ENCODE measurements at places on chromosomes 2 and 18.

DNA sequence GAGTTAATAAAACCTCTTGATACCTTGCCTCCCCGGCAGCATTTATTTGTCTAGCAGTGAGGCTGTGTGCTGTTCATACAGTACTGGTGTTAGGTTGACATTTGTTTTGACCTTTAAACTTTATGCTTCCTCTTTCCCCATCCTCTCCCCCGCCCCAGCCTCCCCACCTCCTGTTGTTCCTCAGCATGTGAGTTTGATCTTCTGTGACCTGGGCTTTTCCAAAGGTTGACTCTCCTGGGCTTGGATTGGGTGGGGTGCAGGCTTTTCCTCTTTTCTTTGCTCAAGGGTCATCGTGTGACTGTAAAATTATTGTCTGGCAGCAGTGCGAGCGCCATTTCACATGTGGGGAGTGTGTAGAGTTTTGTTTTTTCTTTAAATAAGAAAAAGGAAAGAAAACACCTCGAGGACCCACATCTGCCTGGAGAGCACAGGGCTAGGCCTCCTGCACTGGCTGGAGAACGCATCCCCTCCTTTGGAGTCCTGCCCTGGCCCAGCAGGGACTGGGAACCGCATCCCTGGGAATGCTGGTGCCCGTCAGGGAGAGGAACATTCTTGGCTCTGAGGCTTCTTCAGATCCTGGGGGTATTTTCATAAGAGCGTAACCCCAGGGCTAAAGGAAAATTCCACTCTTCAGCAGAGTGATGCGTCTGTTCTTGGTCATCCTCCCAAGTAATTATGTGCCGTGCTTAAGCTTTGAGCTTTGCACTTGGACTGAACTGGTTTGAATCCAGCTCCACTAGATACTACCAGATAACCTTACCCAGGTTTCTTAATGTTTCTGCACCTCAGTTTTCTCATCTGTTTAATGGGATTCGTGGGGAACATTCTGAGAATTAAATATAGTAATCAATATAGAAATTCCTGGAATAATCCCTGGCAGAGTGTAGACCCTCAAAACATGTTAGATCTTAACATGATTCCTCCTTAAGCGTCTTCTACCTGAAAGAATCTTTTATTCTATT, 91.5 kb downstream of the SETBP1 start:
- DNase-seq = no peak

DNA sequence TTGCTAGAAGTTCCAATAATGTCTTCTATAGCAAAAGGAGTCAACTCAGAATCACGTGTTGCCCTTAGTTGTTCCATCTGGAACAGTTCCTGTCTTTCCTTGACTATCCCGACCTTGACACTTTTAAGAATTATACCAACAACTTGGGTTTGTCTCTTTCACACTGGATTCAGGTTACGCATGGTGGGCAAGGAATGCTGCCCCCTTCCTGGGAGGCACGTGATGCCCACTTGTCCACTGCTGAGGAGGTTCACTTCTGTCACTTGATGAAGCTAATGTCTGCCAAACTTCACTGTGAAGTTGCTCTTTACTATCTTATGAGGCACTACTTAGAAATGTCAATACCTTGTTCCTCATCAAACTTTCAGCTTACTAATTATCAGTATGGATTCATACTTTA, 5.3 kb downstream of the COX5B start:
- DNase-seq = no peak

DNA sequence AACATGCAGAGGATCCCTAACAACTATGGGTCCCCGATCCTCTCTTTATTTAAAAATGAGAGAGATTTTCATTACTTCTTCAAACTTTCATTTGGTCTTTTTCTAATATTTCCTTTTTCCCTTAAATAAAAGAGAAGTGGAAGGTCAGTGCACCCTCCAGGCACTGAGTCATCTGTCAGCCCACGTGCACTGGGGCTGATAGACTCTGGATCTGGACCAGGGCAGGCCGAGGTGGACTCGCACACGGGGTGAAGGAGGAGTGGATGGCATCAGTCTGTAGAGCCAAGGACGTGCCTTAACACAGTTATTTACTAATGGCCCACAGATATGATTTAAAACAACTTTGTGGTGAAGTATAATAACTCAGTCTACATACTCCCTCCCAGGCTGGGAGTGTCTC, 214.4 kb upstream of the TMEM200C start:
- no peak for DNase-seq

DNA sequence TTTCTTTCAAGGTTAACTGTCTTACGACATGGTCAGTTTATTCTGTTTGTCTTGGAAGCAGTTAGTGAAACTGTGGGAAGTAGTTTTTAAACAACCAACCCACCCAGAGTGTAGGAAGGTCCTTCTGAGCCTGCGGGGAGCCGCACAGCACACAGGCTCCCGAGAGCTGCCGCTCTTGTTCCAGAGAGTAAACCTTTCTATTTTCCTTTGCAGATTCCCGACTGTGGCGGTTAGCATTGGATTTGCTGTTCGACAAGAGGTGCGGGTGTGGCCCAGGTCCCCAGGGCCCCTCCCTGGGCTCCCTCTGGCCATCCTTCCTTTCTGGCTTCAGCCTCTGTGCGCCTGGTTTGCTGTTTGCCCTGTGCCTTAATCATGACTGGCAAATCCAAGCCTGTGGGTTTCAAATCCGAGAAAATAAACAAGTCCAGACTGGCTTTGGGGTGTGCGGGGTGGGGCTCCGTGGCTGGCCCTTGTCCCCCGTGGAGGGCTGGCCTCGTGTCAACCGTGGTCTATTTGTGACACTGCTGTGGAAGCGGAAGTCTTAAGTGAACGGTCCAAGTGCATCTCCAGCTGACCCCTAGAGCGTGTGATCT, 30.7 kb downstream of the IMPA2 start:
- no peak for DNase-seq

DNA sequence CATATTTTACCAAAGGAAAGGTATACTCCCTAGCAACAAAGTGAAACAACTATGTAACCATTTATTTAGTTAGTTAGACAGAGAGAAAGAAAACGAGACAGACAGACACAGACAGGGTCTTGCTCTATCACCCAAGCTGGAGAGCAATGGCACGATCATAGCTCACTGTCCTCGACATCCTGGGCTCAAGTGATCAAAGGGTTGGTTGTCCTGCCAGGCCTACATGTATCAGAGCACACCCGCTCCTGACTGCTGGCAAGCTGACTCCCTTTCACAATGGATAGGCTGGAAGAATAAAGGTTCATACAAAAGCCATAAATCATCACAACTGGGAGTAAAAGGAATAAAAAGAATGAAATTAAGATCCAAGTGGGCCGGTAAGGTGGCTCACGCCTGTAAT, 53.5 kb downstream of the ATL2 start:
- DNase-seq = no peak

DNA sequence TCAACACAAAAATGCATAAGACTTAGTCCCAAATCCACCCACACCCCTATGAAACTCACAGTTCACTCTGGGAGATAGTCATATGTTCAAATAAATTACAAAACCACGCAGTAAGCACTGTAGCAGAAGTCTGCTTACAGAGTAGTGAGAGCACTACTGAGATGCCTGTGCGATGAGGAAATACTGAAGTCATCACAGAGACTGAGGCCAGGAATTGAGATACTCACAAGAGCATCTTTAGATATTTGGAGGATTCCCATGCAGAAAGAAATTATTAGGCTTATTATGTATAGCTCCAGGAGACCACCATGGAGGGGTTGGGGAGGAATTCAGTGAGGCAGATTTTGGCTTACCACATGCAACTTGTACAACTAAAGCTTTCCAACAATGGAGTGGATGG, 82.3 kb downstream of the ANTXR1 start:
- DNase-seq = no peak

DNA sequence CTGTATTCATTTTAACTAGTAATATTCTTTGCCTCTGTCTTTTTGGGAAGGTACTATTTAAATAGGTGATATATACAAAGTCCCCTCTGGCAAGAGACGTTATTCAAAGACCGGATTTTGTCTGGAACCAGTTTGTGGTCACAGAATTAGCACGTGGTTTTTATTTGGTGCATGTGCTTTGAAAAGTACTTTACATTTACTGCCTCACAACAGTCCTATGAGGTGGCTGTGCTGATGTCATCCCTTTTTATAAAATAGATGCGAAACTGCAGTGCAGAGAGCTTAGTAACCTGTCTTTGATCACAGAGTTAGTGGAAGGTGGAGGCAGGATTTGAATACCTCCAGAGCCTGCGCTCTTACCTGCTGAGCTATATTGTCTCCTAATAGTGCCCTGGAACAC, 4.0 kb downstream of the LPIN1 start:
- no peak for DNase-seq

- no peak for DNase-seq
Observed at GRCh38 chr2:185689906-185690539, 48.6 kb upstream of the FSIP2 start.

DNA sequence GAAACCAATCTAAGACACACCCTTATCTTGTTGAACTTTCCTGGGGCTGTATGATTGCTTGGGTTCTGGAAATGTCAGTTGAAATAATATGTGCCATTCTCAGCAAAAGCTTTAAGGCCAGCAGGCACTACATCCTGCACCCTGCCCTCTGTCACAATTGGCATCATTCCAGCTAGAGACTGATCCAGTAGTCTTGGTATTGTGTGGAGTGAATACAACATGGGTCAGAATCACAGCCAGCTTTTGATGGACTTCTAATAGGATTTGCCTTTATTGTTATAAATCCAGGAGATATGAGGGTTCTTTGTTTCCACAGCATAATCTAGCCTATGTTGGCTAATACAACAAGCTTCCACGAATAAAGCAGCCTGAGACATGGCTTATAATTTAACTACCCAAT, 617.0 kb upstream of the CDH2 start:
- DNase-seq = no peak

DNA sequence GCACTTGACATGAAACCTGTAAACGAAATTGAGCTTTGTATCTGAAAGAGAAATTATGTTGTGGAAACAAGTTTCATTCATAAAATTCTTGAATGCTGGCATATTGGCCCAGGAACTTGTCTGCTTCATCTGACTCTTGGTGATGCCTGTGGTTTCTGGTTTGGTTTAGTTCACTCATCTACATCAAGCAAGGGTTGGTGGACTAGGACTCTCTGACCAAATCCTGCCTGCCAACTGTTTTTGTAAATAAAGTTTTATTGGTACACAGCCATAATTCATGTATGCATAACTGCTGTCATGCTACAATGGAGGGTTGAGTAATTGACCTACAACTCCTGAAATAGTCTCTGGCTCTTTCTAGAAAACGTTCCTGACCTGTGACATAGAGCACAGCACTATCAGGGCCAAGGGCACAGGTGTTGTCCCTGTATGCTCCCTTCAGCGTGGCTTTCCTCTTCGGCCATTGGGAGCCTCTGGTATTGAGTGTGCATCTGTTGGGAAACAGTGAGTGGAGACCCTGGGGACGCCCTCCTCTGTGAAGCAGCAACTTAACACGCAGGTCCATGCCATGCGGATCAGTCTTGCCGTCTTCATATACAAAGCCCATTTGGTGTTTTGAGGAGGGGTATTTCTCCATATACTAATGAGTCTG, 226.3 kb downstream of the SH3RF3 start:
- DNase-seq = no peak

- no peak for DNase-seq
Observed at GRCh38 chr2:149579972-149580882, 7.3 kb downstream of the MMADHC start.

- no peak for DNase-seq
Observed at GRCh38 chr2:3465844-3466481, 53.4 kb downstream of the ADI1 start.

- DNase-seq = no peak
Observed at GRCh38 chr18:41933778-41934177, 21.3 kb upstream of the PIK3C3 start.

GRCh38 chr18:25454730-25455129, 102.8 kb upstream of the ZNF521 start:
- DNase-seq = no peak

- no peak for DNase-seq
Observed at GRCh38 chr2:155830351-155830750, 502.2 kb downstream of the NR4A2 start.

GRCh38 chr2:179263015-179263414, 1.6 kb downstream of the SESTD1 start:
- no peak for DNase-seq

DNA sequence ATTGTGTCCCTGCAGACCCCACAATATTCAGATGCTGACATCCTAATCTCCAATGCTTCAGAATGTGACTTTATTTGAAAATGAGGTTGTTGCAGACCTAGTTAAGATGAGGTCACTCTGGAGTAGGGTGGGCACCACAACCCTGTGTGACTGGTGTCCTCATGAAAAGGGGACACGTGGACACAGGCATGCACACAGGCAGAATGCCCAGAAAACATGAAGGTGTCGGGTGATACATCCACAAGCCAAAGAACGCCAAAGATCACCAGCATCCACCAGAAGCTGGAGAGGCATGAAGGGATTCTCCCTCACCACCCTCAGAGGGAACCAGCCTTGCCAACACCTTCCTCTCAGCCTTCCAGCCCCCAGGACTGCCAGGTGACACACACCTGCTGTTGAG, 69.3 kb downstream of the AFF3 start:
- DNase-seq = no peak

DNA sequence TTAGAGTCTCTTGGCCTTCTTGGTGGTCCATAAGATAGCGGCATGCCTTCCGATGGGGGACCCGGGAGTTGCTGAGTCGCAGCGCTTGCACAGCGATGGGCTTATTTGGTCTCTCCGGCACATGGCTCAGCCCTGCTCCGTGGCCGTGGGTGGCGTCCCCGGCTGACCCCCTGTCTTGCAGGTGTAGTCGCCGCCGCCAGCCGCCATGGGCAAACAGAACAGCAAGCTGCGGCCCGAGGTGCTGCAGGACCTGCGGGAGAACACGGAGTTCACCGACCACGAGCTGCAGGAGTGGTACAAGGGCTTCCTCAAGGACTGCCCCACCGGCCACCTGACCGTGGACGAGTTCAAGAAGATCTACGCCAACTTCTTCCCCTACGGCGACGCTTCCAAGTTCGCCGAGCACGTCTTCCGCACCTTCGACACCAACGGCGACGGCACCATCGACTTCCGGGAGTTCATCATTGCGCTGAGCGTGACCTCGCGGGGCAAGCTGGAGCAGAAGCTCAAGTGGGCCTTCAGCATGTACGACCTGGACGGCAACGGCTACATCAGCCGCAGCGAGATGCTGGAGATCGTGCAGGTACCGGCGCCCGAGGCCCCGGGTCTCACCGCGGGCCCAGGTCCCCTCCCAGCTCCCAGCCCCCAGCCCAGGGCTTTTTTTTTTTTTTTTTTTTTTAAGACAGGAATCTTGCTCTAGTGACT, 28.4 kb downstream of the ODC1 start:
- DNase-seq = no peak

DNA sequence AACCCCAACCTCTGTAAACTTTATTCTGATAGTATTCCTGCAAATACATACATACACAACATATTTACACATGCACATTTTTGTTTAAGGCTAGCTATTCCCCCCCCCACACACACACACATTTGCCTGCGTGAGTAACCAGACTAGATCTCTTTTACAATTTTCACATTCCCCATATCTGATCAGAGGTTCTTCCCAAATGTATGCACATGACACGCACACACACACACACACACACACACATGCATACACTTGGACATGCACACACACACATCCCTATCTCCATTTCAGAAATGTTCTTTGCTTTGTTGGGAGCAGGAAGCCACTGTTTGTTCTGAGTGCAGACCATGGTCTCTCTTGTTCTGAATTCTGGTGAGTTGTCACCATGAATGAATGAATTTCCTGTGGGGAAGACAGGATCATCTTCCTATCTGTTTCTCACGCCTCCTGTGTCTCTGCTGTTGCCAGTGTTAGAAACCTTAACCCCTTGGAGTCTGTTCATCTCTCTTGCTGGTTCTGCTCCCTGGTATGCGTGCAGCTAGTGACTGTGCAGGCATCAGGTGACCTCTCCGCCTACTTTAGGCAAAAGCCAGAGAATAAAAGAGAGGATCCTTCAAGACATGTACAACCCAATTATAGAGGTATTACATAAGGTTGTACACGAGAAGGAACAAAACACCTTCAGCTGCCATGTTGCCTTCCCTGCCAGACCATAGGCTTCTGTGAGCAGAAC, 251.0 kb upstream of the RAB12 start:
- no peak for DNase-seq
